ENCODE measurements at places on chromosomes 5 and 9. TPM values are rescaled to one million over a fixed set of nuclear protein-coding genes. Genes with fewer than 3 reads are reported as not detected.

CTXN3 gene
- polyA plus RNA-seq: 2.4 TPM

CCDC152 gene
- 5.7 TPM for polyA plus RNA-seq

GRCh38 chr9:134607971-134608370, 33.6 kb upstream of the COL5A1 start:
- H3K27ac ChIP-seq: no peak overlapping the region
- peaks cover 6% of the 10 kb centered on the region for H3K4me1 ChIP-seq
- DNase-seq: no peak
- peaks cover 2% of the 10 kb centered on the region for H3K27me3 ChIP-seq

SARDH gene
- polyA plus RNA-seq: 7.1 TPM

DNA sequence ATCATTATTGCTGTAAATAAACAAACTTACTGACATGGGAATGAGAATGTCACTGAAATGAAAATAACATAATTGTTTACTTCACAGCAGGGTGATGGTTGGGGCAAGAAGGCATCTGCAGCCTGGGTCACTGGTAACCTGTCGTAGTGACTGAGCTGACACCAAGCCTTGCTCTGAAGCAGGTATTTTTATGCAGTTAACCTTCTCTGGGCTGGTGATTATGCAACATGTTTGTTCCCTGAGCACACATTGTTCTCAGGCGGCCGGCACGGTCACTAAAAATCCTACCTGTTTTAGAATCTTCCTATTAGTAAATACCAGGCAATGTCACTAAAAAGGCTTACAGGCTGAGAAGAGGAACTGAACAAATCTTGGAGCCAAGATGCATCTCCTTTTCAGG, 157.7 kb upstream of the NR3C1 start:
- no peak overlapping the region for H3K4me3 ChIP-seq
- peaks cover 15% of the 10 kb centered on the region for H3K4me1 ChIP-seq
- no peak overlapping the region for H3K27ac ChIP-seq
- H3K36me3 ChIP-seq: no peaks in the 10 kb centered on the region
- DNase-seq: no peak
- no peaks in the 10 kb centered on the region for H3K27me3 ChIP-seq

TMEM215 gene
- 0.88 TPM for polyA plus RNA-seq

- DNase-seq: peak; percentile 40
- no peaks in the 10 kb centered on the region for H3K27me3 ChIP-seq
- peak overlapping the region; percentile 53 for H3K27ac ChIP-seq
- H3K36me3 ChIP-seq: no peaks in the 10 kb centered on the region
- no peak overlapping the region for H3K4me3 ChIP-seq
These were observed 99.8 kb downstream of the EFNA5 start for GRCh38 chr5:107570805-107571531.

DNA sequence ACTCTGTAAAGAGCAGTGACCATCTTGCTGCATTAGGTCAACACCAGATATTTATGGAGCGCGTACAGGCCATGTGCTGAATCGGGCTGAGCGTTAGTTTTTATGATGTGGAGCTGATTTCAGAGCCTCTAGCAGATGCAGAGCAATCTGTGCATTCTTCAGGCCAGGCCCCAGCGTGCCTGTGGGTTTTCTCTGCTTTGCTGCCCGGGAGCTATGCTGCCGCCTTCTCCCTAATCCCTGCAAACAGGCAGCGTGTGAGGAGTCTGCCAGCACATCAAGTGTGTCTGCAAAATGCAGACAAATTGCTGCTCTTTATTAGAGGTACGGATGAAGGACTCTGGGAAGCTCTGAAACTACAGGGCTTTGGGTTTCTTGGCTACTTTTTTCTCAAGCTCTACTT, 170.0 kb downstream of the NTRK2 start:
- peak overlapping the region; percentile 44 for H3K27ac ChIP-seq
- no peak overlapping the region for H3K4me3 ChIP-seq
- H3K4me1 ChIP-seq: no peaks in the 10 kb centered on the region
- H3K36me3 ChIP-seq: no peaks in the 10 kb centered on the region
- DNase-seq: peak; percentile 59

DNA sequence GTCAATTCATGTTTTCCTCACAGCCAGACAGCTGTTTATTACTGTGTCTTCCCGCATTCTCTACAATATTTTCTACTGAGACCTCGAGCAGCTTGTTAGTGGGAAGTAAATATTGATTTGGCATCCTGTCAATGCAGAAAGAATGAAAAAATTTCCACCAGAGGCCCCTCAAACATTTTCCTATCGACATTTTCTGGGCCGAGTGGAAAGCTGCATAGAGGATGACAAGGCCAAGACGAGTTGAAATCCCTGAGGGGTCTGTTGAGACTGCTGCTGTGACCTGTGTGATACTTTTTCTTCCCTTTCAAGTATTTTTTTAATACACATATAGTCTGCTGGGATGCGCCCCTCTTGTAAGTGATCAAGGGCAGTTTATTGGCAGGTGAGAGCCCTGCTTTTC, 91.4 kb upstream of the SH3GL2 start:
- no peaks in the 10 kb centered on the region for H3K36me3 ChIP-seq
- peak; percentile 62 for DNase-seq
- no peak overlapping the region for H3K27ac ChIP-seq

DNA sequence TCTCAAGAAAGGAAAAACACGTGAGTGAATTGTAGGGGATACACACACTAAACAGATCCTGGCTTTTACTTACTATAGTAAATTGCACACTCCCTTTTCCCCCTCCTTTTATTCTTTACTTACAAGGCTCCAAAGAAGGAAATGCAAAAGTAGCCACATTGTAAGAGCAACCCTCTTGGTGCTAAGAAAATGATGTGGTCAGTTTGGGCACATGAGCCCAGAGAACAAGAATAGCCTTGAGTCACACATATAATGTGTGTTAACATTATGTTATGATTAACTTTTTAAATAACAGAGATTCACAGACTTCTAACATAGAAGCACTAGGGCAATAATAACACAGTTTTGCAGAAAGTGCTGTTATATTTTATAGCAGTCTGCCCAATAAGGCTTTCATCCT, 48.5 kb downstream of the PCSK5 start:
- H3K4me1 ChIP-seq: no peaks in the 10 kb centered on the region
- H3K27ac ChIP-seq: no peak overlapping the region
- H3K36me3 ChIP-seq: no peaks in the 10 kb centered on the region
- H3K27me3 ChIP-seq: no peaks in the 10 kb centered on the region
- DNase-seq: no peak

DNA sequence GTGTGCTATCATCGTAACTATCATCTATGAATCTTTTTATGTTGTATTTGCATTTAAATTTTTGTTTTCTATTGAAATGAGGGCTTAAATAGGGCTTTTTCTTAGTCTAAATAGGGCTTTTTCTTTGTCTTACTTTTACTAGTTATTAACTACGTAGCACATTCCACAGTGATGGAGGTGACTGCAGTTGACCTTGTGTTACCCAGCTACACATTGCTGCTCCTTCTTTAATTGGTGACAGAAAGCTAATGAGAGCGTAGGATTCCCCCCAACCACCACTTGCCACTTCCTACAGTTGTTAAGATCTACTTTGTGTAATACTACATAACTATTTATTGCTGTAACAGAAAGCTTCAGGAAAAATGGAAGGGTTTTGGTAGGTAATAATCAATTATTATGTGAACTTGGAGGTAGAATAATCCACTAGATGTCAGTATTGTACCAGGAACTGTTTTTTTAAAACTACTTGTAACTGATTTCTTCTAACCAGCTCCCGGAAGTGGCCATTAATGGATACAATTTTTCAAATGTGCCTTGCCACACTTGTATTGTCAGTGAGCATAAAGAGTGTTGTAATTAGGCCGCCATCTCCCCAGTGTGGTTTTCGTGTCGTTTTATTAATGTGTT, 18.0 kb downstream of the MTRR start:
- peak; percentile 71 for DNase-seq
- no peak overlapping the region for H3K27ac ChIP-seq
- no peaks in the 10 kb centered on the region for H3K27me3 ChIP-seq
- H3K4me3 ChIP-seq: no peak overlapping the region

- no peak overlapping the region for H3K27ac ChIP-seq
- H3K4me1 ChIP-seq: no peaks in the 10 kb centered on the region
- no peaks in the 10 kb centered on the region for H3K27me3 ChIP-seq
- no peak overlapping the region for H3K4me3 ChIP-seq
- no peak for DNase-seq
- peaks cover 42% of the 10 kb centered on the region for H3K36me3 ChIP-seq
These were observed 51.0 kb upstream of the OR2K2 start for GRCh38 chr9:111381006-111381405.

GRCh38 chr9:26956860-26957233, 635 bp downstream of the IFT74 start:
- peaks cover under 1% of the 10 kb centered on the region for H3K36me3 ChIP-seq
- H3K27ac ChIP-seq: peak overlapping the region; percentile 99
- H3K27me3 ChIP-seq: no peaks in the 10 kb centered on the region
- peaks cover 2% of the 10 kb centered on the region for H3K4me1 ChIP-seq

PPP3R2 gene
- polyA plus RNA-seq: not detected

DNA sequence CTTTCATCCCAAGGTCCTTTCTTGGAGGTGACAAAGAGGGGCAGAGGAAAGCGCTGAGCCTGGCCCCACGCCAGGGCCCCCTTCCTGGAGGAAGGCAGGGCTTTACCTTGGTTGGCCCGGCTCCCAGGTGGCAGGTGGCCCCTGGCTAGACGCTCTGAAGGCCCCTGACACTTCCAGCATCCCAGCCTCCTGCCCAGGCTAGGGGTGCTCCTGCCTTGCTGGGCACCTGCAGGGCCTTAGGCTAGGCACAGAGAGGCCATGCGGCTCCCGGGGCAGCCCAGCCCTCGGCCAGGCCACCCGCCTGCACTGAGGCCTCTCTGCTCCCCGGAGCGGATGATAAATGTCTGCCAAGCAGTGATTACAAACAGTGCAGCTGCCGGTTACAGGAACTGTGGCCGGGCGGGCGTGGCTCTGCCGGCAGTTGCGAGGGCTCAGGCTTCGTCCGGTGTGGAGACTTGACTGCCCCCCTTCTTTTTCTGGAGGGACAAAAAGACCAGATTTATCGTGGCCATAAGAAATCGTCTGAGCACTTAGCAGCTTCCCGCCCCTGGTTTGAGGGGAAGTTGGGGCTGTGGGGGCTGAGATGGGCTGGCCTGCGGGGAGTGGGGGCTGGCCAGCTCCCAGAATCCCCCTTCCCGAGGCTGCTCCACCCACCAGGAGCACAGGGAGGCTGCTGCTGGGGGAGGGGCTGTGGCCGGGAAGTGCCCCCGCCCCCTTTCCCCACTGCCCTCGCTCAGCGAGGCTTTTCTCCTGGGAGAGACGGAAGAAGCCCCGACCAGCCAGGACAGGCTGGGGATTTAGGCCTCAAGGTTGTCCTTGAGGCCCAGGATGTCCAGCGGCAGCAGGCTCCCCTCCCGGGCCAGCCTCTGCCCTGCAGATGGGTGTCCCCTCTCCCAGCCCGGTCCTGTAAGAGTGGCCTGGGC, 31.6 kb upstream of the UBAC1 start:
- no peaks in the 10 kb centered on the region for H3K36me3 ChIP-seq
- peak; percentile 97 for DNase-seq
- H3K27me3 ChIP-seq: no peaks in the 10 kb centered on the region
- H3K4me3 ChIP-seq: peak overlapping the region; percentile 30
- H3K4me1 ChIP-seq: peaks cover 70% of the 10 kb centered on the region

DNA sequence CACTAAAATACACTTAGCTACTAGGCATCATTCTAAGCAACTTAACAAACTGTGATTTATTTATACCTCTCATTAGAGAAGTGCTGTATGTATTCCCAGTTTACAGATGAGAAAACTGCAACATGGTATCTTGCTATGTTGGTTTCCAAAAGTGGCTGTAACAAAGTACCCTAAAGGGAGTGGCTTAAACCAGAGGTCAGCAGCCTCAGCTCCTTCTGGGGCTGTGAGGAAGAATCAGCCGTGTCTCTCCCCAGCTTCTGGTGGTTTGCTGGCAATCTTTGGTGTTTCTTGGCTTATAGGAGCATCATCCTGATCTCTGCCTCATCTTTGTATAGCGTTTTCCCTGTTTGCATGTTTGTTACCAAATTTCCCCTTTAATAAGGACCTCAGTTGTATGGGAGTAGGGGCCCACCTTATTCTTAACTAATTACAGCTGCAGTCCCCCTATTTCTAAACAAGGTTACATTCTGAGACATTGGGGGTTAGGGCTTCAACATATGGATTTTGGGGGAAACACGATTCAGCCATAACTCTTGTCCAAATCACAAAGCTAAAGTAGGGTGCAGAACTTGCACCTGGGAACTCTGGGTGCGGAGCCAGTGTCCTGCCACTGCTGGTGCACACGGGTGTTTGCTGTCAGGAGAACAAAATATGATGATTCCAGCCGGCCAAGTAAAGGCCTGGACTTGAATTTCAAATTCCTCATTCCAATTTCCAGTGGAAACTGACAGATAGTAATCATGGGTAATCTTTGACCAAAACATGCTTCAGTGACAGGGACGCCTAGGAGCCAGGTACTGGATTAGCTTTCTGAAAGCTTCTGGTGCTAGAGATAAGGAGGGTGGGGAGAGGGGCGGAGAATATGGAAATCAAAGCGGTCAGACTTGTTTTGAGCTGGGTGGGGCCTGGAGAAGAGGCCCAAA, 43.3 kb downstream of the RAI14 start:
- H3K36me3 ChIP-seq: peaks cover 2% of the 10 kb centered on the region
- H3K4me3 ChIP-seq: no peak overlapping the region
- H3K27ac ChIP-seq: no peak overlapping the region

- no peak overlapping the region for H3K4me3 ChIP-seq
- H3K36me3 ChIP-seq: peaks cover 83% of the 10 kb centered on the region
- H3K27ac ChIP-seq: no peak overlapping the region
- DNase-seq: no peak
- H3K27me3 ChIP-seq: no peaks in the 10 kb centered on the region
These were observed 14.3 kb downstream of the CLTA start for GRCh38 chr9:36204906-36205547.

GRCh38 chr9:86837345-86837744, 110.0 kb downstream of the GAS1 start:
- no peak for DNase-seq
- no peak overlapping the region for H3K27ac ChIP-seq
- no peak overlapping the region for H3K4me3 ChIP-seq
- peaks cover 24% of the 10 kb centered on the region for H3K4me1 ChIP-seq
- H3K27me3 ChIP-seq: no peaks in the 10 kb centered on the region

GRCh38 chr9:31824860-31825259, 559.6 kb upstream of the ACO1 start:
- no peak overlapping the region for H3K4me3 ChIP-seq
- DNase-seq: no peak
- H3K27ac ChIP-seq: no peak overlapping the region
- H3K36me3 ChIP-seq: no peaks in the 10 kb centered on the region

OLFM1 gene
- polyA plus RNA-seq: 6.4 TPM

DNA sequence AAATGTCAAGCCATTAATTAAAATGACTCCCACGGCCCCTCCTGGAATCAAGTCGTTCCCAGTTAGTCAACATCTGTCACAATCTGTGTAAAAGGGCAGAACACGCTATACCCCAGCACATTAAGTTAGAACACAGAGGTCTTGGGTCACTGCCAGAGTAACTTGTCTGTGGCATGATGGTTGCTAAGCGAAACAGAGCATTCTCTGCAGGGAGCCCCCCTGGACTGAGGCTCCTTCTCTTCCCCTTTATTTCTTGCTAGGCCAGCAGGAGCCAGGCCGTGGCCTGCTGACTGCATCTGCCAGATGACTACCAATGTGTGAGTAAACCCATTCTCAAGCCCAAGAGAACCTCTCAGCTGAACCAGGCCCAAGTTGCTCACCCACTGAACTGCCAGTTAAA, 51.9 kb upstream of the ZBED3 start:
- no peak overlapping the region for H3K27ac ChIP-seq
- no peaks in the 10 kb centered on the region for H3K4me1 ChIP-seq
- no peaks in the 10 kb centered on the region for H3K36me3 ChIP-seq
- no peak overlapping the region for H3K4me3 ChIP-seq
- peak; percentile 25 for DNase-seq

VCAN gene
- polyA plus RNA-seq: 382 TPM

GRCh38 chr5:144134194-144134826, 36.1 kb downstream of the YIPF5 start:
- no peak overlapping the region for H3K4me3 ChIP-seq
- no peak for DNase-seq
- H3K4me1 ChIP-seq: no peaks in the 10 kb centered on the region
- no peak overlapping the region for H3K27ac ChIP-seq
- no peaks in the 10 kb centered on the region for H3K36me3 ChIP-seq
